ENCODE measurements at places on chromosomes 11 and 22.

GRCh38 chr22:25045159-25045558, 92.6 kb downstream of the KIAA1671 start:
- DNase-seq, result no peak

- no peak for DNase-seq
Measured at GRCh38 chr11:2515401-2516275, 70.8 kb downstream of the KCNQ1 start.

GRCh38 chr22:32692371-32692770, 109.1 kb upstream of the TIMP3 start:
- no peak for DNase-seq

DNA sequence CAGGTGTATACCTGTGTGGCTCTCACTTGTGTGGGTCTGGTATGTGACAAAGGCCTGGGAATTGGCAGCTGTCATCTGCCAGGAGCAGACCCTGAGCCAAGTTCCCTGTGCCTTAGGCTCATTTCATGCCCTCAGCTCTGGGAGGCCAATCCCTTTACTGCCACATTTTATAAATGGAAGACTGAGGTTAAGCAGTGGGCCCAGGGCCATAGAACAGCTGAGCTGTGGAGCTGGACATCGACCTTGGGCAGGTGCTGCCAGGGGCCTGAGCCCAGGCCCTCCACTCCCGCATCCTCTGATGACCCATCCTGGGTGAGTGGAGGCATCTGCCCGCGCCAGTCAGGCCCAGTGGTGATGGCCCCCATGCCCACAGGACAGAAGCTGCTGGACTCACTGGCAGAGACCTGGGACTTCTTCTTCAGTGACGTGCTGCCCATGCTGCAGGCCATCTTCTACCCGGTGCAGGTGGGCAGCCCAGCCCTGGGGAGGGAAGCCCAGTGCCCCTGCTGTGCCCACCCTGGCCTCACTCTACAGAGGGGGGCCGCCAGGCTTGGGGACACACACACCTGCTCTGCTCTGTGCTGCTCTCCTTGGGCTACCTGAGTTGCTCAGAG, 20.9 kb upstream of the ARHGAP8 start:
- DNase-seq, result no peak

DNA sequence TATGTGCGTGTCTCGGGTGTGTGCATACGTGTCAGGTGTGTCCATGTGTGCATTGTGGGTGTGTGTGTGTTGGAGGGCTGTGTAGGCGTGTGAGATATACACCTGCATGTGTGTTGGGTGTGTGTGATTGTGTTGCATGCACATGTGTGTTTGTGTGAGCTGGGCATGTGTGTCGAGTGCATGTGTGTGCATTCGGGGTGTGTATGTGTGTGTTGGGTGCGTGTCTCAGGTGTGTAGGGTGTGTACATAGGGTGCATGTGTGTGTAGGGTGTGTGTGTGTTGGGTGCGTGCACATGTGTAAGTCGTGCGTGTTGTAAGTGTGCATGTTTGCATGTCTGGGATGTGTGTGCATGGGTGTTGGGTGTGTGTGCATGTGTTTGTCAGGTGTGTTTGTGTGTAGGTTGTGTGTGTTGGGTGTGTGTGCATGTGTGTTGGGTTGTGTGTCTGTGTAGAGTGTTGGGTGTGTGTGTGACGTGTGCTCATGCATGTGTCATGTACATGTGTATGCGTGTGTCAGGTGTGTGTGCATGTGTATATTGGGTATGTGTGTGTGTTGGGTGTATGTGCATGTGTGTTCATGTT, 4.1 kb downstream of the MUC6 start:
- DNase-seq, result no peak

- no peak for DNase-seq
Measured at GRCh38 chr11:30855383-30856006, 269.3 kb upstream of the MPPED2 start.

- DNase-seq, result no peak
Measured at GRCh38 chr22:27393371-27393770, 408.2 kb downstream of the MN1 start.

- no peak for DNase-seq
Measured at GRCh38 chr22:26931471-26931870, 274.1 kb downstream of the MIAT start.

DNA sequence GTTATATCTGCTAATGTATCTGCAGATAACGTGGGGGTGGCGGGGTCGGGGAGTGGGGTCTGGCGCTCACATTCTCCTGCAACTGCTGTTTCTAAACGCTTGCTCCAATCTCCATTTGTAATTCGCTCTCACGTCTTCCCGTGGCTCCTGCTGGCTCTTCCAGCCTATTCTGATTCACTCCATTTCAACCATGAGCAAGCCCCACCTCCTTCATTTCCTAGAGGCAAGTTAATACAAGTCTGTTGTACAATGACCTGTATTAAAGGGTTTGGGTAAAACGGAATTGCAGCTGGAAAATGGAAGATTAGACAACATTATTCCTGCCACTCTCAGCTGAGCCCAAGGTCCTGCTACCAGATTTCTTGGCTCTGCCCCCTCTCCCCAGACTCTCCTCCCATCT, 132.3 kb downstream of the CSNK2A3 start:
- no peak for DNase-seq

GRCh38 chr11:76629116-76629852, 41.3 kb downstream of the LRRC32 start:
- DNase-seq, result peak; percentile 66

DNA sequence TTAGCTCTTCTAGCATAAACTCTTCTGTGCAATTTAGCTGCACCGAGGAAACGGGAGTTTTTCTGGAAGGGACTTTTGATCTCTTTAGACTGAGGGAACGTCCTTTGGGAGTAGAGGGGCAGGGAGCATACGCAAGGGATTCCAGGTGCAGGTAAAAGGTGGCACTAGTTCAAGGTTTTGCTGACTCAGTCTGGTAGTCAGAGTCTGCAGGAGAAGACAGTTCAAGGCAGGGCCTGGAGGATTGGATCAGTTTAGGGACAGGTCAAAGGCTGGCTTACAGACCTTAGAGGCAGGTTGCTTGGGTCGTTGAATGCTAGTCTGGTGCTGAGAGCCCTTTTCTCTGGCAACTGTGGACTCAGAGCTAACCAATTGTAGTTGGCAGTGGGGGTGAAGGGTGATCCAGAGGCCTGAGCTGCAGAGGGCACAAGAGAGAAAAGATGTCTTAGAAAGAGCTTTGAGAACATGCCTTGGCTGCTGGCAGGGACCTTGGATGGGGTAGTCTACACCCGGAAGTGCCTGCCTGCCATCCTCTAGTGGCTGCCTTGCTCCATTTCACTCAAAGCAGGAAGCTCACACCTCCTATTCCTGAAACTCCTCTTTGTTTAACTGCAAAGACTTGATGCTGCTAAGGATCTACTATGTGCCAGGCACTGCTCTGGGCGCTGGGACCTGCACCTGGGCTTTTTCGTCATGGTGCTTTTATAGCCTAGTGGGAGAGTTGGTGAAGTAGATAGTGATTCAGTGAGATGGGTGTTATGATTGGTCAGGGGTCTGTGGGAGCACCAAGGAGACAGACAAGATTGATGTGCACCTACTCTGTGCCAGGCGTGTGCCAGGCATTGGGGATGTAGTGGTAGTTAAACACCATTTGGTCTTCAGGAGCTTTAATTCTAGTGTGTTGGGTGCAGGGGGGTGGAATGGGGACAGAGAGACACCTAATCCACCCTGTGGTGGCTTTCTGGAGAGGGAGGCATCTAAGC, 17.1 kb downstream of the MIAT start:
- peak; percentile 32 for DNase-seq

DNA sequence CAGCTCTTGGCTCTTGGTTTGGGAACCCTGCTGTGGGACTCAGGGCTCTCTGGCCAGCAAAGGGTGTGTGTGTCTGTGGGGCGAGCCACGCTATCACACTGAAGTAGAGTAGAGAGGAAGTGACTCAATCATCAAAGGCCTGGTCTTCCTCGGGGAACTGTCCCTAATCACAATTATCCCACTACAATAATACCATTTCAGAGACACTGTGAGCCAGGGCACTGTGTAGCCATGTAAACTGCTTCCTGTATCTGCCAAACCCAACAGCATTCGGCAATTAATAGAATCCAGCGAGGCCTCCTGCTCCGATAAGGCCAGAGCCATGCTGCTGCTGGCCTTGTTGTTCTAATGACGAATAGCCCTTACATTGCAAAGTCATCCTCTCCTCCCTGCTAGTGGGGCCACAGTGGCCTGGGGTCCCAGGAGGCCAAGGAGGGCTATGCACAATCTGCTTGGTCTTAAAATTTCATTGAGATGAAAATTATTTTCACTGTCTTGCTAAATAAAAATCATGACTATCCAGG, 49.8 kb upstream of the LMO2 start:
- DNase-seq, result no peak

- DNase-seq, result no peak
Measured at GRCh38 chr11:134399293-134399654, 12.8 kb downstream of the B3GAT1 start.

- DNase-seq, result no peak
Measured at GRCh38 chr22:46954781-46955180, 192.3 kb downstream of the TBC1D22A start.

DNA sequence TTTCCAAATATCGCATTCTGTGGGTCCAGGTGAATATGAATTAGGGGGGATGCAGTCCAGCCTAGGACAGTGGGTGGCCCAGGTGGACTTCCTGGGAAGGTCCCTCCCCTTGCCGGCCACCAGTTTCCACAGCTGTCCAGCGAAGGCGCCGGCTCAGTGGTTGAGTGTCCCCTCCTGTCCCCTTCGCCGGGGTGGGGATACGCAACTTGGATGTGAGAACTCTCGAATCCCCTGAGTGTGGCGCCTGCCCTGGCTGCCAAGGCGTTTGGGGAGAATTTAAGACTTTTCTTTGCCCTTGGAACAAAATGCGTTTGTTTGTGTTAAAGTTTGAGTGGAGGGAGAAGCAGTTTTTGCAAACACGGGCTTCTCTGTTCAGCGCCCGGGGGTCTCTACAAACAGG, 123.7 kb downstream of the KCNQ1OT1 start:
- DNase-seq, result no peak

- no peak for DNase-seq
Measured at GRCh38 chr11:67370351-67371076, 2.9 kb downstream of the CLCF1 start.

DNA sequence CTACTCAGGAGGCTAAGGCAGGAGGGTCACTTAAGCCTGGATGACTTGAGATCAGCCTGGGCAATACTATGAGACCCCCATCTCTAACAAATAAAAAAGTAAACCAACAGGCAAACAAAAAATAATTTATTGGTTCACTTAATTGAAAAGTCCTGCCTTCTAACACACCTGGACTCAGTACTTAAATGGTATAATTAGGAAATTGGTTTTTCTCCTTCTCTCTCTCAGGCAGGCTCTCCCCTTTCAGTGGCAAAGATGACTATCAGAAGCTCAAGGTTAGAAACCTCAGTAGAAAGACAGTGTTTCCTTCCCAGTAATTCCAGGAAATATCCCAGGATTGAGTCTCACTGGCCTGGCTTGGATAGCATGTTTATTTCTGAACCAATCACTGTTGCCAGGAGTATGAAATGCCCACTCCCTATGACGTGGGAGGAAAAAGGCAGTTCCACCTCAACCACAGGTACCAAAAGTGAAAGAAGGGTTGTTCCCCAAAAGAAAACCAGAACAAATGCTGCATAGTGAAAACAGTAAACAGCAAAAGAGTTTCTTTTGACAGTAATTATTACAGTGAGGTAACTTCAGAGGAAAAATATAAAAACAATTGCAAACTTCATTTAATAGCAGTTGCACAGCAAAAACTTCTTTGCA, 56.3 kb upstream of the SOX6 start:
- no peak for DNase-seq

DNA sequence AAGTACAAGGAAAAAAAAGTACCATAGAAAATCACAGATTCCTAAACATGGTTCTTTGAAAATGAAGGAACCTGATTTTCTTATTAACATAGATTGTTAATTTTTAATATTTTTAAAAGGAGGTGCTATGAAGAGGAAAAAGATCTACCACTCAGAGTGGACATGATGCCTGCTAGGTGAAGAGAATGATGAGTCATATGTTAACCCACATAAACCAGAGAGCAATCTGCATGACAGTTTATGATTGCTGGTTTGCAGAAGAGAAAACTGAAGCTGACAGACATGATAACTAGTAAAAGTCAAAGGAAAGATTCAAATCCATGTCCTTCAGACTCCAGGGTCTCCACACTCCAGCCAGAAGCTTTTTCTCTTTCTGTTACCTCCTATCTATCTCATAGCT, 1231.7 kb downstream of the LRRC4C start:
- DNase-seq, result no peak

DNA sequence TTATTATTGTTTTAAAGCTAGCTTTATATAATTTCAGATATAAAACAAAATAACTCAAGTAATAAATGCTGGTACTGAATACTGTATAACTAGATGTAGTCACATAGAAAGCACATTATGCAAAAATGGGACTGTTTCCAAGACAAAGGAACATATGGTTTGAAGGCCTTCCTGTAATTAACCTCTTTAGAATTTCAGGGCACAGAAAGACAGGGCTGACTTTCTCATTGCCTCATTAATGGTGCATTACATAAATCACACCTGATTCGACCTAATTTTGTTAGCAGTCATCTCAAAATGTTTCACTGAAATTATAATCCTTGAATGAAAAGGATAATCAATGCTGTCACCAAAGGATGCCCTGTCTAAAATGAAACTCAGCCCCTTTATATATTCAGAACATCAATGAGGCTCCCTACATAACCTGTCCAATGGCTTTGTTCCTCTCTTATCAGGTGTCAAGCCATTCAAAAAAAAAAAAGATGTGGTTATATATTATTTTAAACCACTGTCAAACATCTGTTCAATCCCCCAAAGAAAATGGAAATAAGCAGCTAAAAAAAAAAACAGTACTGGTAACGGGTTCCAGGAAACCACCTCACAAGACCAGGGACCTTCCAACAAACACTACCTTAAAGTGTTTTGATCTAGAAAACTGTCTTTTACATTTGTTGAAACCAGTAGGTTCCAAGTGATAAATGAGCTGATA, 77.4 kb downstream of the FAM168A start:
- DNase-seq, result no peak

GRCh38 chr11:23010790-23011335, 150.6 kb upstream of the CCDC179 start:
- DNase-seq, result no peak

DNA sequence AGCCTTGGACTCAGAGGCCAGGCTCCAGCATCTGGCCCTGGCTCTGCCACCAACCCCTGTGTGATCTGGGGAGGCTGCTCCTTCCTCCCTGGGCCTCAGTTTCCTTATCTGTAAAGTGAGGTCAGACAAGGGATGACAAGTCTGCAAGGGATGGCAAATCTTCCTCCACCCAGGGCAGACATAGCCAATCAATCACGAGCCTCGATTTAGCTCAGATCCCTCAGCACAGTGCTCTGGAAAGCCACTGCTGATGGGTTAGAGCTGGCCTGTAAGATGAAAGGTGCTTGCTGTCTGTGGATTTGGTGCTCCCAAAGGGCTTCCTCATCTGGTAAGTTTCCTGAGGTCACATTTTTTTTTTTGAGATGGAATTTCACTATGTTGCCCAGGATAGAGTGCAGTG, 20.2 kb downstream of the NPTXR start:
- DNase-seq, result no peak

DNA sequence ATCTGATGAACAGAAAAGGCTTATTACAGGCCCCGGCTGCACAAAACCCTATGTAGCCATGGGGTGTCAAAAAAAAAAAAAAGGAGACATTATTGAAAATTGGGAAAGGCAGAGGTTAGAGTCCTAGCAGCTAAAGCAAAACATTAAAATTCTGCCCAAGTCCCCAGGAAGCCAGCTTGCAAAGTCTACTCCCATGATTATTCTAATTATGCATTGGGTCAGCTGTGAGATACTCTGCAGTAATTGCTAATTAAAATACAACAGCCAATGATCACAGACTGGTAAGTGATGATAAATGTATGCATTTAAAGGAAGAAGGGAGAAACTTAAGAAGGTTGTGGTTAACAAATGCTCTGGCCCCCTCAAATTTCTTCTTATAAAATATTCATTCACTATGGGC, 286.9 kb upstream of the PITPNB start:
- DNase-seq, result no peak

GRCh38 chr22:24410110-24410856, 17.1 kb upstream of the ADORA2A start:
- peak; percentile 29 for DNase-seq
